ENCODE measurements at places on chromosomes 3 and 15.

GRCh38 chr3:37075955-37076354, 82.6 kb downstream of the MLH1 start:
- DNase-seq: no peak

DNA sequence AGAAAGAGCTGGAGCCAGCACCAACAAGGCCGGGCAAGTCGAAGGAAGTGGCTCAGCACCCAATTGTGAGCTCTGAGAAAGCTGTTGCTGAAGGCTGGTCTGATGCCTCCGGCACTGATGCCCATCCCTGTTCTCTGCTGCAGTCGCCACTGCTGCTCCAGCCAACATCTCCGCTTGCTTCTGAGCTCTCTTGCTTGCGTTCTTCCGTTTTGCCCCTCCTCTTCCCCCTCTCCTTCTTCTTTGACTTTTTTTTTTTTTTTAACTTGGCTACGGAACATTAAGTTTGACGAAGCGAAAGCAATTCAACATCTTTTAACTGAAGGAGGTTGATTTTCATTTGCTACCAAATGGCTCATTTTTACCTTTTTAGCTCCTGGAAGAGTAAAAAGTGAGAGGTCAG, 442.9 kb downstream of the MCTP2 start:
- no peak for DNase-seq

GRCh38 chr3:53044711-53045517, 959 bp downstream of the SFMBT1 start:
- DNase-seq: peak; percentile 71

DNA sequence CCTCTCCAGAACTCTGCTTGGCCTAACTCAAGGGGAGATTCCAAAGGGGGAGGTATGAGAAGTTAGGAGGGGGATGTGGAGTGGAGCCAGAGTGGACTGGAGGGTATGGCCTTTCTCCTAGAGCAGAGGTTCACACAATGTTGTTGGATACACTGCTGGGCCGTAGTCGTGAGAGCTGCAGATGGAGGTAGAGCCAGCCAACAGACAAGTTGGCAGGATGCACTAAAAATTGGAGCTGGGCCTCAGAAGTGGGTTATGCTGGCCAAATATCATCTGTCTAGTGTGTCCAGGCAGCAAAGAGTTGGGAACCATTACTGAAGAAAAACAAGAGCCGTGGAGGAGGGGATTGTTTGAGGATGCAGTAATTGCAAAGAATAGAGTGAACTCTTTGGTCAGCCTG, 27.7 kb upstream of the LRRFIP2 start:
- no peak for DNase-seq

GRCh38 chr3:88267441-88267840, 117.7 kb downstream of the C3orf38 start:
- no peak for DNase-seq
